Stimulated activated CD8-positive, alpha-beta memory T cell treated with anti-CD3 and anti-CD28 coated beads, Interleukin-2, amount 100 ng/mL, for 48 hours (primary cell): ENCODE measurements at places on chromosomes 4 and X.

GRCh38 chrX:49309401-49309981 lies 6.0 kb downstream of the GAGE10 start:
- DNase-seq: no peak

DNA sequence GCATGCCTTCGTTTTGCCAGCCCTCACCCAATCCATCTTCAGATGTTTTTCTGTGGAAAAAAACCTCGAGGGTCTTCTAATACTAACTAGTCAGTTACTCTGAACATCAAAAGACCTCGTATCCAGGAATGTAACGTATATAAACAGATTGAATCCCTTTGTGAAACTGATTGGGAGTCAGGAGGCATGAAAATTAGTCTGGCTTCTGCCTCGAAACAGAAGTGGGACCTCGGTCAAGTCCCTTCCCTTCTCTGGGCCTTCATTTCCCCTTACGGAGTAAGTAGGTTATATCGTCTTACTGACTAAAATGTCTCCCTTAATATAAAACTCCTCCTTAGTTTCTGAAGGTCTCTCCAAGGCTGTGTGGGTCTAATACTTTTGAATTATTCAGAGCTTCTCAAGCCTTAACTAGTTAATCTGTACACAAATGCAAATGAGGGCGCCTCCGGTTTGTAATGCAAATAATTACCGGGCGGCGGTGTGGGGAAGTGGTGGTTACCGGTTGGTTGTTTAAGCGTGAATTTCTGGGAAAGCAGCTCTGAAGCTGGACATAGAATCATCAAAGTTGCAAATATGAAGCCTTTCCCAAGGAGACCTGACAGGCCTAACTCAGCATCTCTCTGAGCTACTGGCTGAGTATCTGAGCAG lies 11.4 kb upstream of the NKRF start:
- DNase-seq: no peak

DNA sequence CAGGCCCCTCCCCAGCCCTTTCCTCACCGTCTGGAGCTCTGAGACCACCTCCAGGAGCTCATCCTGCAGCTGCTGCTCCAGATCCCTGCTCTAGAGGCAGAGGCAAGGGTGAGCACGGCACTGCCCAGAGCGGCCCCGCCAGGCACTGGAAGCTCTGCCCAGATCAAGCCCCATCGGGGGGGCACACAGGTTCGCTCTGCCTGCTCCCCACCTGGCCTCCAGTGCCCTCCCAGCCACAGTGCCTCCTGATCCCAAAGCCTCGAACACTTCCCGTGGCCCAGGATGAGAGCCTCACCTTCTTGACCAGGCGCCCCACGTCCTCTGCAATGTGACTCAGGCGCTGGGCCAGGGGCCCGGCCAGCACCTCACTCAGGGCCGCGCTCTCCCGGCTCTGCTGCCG lies 5.0 kb downstream of the ARHGAP4 start:
- DNase-seq: no peak

DNA sequence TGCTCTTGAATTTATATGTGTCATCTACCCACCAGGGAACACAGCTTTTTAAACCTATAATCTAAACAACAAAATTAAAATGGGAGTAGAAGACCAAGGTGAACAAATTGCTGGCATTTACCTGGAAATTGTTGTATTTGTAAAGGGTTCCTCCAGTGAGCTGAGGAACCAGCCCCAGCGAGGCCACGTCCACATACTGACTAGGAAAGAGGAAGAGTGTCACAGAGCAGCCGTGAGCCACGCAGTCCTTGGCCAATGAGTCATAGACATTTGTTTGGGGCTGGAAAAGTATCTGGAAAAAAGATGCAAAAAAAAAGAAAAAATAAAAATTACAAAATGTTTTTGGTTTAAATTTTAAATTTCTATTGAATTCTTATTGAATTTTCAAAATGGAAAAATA lies 58.7 kb downstream of the METTL14 start:
- no peak for DNase-seq

GRCh38 chr4:25608644-25609043 lies 47.0 kb upstream of the SLC34A2 start:
- DNase-seq: no peak

GRCh38 chr4:17195461-17196275 lies 297.2 kb upstream of the LDB2 start:
- DNase-seq: no peak

DNA sequence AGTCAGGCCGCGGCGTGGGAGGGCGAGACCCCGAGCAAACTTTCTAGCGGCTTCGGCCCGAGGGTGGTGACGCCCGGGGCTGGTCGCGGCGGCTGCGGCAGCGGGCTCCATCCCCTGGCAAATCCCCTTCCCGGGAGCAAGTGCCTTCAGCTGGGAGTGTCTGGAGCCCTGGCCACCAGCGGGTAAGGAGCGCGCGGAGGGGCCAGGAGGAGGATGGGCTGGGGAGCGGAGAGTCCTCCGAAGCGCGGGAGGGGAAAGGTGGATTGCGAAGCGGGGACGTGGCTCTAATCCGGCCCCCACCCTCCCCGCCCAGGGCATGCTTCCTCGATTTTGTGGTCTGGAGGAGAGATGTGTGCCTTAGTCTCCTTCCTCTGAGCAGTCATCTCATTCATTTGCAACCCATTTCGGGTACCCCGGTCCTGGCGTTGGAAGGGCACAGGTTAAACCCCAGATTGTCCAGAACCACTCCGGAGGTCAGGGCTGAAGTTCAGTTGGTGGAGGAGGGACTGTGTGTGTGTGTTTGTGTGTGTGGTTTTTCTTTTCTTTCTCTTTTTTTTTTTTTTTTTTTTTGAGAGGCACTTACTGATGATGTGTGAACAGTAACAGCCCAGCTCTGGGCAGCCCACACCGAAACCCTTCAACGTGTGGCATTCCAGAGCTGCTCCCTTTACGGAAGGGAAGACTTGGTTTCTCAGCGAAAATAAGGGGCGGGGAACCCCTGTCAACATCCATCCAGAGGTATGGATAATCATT lies 516 bp downstream of the SGMS2 start:
- DNase-seq: no peak

DNA sequence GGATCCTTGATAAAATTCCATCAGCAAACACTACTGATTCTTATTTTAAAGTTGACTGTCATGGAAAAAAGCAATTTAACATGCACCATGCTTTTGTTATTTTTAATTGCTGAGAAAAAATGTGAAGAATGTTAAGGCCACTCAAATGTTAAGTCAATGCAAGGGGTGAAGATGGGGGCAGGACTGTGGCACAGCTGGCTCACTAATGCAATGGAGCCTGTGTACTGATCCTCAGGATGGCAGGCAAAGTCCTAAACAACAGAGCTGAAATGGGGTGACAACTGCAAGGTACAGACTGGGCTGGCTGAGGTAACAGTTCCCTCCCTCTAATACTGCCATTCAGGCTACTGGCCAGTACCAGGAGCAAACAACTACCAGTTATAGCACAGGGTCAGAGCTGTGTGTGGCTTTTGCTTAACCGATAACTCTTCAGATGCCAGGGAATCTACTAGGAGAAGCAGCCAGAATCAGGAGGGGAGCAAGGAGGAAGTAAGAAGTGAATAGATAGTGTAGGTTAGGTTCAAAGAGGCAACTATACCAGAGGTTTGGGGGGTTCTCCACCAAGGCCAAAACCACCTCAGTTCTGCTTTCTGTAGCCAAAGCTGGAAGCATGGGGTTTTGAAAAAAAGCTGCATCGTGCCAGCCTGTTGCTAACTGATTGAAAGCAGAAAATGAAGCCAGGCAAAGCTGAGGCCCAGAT lies 372.6 kb downstream of the OPHN1 start:
- DNase-seq: no peak

GRCh38 chr4:19776929-19777328 lies 474.8 kb upstream of the SLIT2 start:
- DNase-seq: no peak

GRCh38 chr4:14237911-14238310 lies 610.4 kb upstream of the BOD1L1 start:
- no peak for DNase-seq

GRCh38 chr4:150828159-150828558 lies 186.9 kb downstream of the LRBA start:
- DNase-seq: peak; percentile 5

- no peak for DNase-seq
These were observed 67.4 kb upstream of the CPEB2 start for GRCh38 chr4:14934704-14935390.

DNA sequence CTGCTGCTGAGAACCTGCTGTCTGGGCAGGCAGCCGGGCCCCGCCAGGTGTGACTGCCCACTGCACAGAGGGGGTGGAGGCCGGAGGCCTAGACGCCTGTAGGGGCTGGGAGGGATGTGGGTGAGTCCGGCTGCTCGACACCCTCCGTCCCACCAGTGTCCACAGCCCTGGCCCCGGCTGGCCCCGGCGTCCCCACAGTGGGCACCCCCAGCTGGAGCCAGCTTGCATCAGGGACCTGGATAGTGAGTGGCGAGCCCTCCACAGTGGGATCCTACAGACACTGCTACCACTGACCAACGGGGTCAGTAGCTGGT lies 34.7 kb upstream of the SPON2 start:
- DNase-seq: no peak

- no peak for DNase-seq
These were observed 146.1 kb upstream of the OTUD4 start for GRCh38 chr4:145326491-145326890.

DNA sequence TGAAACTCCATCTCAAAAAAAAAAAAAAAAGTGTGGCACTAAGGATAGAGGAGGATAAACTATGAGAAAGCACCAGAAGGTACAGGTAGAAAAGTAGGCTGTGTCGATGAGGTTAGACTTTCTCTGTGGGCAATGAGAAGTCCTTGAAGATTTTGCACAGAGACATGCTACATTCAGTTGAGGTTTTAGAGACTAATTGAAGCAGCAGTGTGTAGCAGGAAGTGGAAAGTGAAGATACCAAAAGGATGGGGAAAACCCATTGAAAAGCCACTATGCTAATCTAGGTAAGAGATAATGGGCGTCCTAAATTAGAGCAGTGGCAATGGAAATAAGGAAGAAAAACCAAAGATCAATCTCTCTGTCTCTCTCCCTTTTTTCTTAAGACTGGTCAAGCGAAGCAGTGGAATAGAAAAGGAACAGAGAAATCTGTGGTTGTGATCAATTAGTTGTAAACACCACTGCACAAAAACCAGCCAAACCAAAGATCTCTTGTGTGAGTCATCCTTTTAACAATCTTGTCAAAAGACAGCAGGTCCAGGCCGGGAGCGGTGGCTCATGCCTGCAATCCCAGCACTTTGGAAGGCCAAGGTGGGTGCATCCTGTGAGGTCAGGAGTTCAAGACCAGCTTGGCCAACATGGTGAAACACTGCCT lies 3.5 kb downstream of the SPINK2 start:
- DNase-seq: peak; percentile 30

DNA sequence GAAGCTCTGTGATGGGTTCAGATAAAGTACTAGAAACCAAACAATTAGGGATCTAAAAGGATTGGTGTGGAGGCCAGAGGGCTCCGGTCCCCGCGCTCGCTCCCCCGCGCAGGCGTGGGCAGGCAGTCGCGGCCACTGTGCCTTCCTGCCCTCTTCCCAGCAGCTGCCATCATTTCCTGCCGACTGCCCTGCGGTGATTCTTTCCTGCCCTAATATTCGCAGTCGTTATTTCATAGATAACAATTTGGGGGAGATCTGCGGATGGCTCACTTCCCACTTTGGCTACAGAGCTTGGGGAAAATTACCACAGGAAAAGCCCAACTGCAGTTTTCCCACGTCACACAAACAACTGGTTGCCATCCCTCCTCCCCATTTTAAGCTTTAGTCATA lies 2.2 kb downstream of the GRIA2 start:
- no peak for DNase-seq

DNA sequence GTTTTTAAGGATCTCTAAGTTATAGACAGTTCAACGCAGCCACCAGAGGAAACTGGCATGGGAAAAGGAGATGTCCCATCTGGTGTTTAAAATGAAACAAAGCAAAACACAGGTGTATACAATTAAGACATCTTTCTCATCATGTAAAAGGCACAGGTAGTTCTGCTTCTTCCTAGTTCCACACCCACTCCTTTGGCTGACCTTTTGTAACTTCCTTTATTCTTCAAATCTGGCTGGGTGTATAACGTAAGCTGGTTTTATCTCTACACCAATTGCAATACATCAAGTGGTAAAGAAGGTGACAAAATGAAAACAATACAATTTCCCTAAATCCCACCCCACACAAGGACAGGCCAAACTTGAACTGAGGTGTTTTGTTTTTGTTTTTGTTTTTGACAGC lies 27.3 kb upstream of the FBXW7 start:
- DNase-seq: no peak

GRCh38 chrX:138986235-138986634 lies 274.7 kb upstream of the FGF13 start:
- DNase-seq: no peak

DNA sequence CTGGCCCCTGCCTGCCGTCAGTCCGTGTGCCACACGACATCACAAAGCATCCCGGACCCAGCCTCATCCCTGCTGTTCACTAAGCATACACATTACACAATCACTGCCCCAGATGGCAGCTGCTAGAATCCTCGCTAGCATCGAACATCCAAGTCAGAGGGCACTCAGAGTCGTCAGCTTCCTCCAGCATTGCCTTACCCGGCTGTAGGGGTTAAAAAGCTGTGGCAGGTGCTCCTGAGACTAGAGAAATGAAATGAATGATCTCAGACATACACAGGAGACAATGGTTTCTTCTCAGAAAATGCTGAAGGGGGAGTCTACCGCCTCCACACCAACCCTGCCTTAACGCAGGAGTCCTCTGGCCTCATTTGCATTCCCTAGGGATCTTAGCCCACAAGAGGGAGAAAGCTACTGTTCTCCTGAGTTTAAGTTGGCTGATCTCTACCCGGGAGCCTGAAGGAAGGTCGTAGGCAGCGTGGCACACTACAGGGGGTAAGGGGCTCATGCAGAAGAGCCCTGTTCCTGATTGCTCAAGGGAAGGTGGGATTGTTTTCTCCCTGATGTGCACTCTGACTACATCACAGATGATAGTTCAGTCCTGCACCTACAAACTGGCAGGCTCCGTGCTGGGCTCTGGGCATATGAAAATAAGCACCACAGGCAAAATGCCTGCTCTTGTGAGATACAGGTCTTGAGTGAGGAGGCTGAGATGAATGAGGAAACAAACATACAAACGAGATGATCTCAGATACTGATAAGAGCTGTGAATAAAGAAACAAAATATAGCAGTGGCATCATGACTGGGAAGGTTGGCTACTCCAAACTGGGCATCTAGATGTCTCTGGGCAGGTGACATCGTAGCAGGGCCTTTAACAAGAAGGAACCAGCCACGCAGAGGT lies 2.6 kb upstream of the KIAA0232 start:
- DNase-seq: no peak

DNA sequence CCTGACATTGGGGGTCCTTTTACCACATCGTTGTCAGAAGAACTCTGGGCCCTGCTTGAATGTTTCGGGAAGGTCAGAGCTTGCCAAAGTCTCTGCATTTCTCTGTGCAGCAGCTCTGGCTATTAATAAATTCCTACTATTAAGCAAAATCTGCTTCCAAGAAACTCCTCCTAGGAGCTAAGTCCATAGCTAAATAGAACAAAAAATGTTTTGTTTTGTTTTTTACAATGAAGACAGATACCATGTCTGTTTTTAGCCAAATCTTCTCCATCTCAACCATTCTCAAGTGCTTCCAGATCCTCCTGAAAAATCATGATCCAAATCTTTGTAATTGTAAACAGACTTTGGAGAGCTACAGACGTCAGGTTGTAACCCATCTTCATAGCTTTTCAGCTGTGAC lies 161.6 kb downstream of the SPATA18 start:
- no peak for DNase-seq
